ENCODE measurements at places on chromosomes 5 and 9.

DNA sequence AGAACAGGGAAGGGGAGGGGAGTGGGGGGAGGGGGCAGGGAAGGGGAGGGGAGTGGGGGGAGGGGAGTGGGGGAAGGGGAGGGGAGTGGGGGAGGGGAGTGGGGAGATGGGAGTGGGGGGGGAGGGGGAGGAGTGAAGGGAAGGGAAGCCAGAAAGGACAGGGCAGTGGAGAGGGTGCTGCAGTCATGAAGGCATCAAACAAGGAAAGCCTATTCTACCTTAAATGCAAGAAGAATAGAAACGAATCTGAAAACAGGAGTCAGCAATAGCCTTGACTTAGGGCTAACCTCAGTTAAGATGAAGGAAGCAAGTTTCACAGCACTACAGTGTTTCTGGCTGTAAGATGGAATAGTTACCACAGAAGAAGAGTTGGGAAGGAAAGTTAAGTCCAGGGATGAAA lies 59.5 kb downstream of the CAMSAP1 start:
- no peak for DNase-seq

- DNase-seq = no peak
These were observed 699.2 kb downstream of the IRX1 start for GRCh38 chr5:4294878-4295277.

GRCh38 chr5:159650803-159651202 lies 265.5 kb upstream of the ADRA1B start:
- DNase-seq = no peak

GRCh38 chr5:102666164-102666946 lies 88.8 kb upstream of the PAM start:
- no peak for DNase-seq

GRCh38 chr5:29697785-29698414 lies 1495.6 kb upstream of the CDH6 start:
- DNase-seq = no peak

DNA sequence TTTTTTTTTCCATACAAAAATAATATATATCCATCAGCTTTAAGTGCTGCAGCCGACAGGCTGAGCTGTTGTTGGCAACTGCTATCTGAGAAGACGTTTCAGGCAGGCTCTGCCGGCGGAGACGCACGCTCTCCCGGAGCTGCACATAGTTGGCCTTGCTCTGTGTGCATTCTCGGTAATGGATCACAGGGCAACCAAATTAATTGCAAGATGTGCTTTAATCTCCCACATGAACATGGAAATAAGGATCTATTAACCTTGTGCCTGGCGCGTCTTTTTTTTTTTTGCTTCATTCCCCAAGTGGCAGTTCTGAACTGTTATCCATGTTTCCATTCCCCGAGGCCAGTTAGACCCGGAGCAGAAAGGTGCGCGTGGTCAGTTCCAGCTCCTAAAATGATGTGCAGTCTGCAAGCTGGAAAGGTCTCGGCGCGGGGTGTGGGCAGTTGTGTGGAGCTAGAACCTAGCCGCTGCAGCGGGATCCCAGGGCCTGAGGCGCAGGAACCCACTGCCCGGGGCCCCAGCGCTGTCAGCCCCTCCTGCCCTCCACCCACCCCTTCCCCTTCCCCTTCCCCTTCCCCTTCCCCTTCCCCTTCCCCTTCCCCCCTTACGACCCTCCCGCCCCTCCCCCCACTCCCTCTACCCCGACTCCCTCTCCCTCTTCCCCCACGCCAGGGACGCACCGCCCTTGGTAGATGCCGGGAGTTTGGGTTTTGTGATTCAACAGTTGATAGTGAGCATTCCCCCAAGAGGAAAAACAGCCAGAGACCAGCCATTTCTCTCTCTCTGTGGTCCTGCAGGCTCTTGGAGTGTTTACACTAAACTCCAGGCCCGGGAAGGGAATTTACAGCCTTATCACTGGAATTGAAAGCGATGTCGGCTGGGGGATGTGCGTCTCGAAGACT lies 137.8 kb downstream of the CEP120 start:
- no peak for DNase-seq

GRCh38 chr5:81630684-81631083 lies 120.2 kb downstream of the SSBP2 start:
- no peak for DNase-seq

GRCh38 chr5:14902826-14903560 lies 31.4 kb upstream of the ANKH start:
- no peak for DNase-seq
